ENCODE measurements at places on chromosomes 5 and 9.

- no peak for DNase-seq
Observed at GRCh38 chr5:157473383-157474320, 13.6 kb downstream of the NIPAL4 start.

DNA sequence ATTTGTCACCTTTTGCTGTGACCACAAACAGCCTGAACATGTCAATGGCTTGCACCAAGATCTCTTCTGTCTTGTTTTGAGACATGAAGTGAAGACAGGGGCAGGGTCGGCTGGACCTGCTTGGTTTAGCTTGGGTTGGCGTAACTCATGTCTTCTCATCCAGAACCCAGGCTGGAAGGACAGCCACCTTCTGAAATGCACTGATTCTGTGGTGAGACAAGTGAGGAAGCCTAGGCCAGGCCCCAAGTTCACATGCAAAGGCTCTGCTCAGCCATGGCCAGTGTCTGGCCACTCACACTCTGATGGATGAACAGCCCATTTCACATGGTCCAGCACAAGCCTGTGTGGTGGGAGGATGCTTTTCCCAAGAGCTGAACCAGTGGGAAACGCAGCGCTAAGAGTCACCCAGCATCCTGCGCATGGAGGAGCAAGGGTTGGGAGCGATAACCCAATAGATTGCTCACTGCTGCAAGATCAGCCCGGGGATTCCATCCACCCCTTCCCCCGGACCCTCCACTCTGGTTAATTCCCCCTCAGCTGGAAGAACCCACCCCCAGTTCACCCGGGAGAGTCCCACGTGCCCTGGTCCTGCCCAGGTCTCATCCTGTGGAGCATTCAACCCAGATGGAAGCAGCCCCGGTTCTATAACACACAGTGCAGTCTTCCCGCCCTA lies 16.2 kb upstream of the MED10 start:
- DNase-seq = no peak

- DNase-seq = no peak
Observed at GRCh38 chr9:94668418-94668927, 29.2 kb upstream of the FBP1 start.

DNA sequence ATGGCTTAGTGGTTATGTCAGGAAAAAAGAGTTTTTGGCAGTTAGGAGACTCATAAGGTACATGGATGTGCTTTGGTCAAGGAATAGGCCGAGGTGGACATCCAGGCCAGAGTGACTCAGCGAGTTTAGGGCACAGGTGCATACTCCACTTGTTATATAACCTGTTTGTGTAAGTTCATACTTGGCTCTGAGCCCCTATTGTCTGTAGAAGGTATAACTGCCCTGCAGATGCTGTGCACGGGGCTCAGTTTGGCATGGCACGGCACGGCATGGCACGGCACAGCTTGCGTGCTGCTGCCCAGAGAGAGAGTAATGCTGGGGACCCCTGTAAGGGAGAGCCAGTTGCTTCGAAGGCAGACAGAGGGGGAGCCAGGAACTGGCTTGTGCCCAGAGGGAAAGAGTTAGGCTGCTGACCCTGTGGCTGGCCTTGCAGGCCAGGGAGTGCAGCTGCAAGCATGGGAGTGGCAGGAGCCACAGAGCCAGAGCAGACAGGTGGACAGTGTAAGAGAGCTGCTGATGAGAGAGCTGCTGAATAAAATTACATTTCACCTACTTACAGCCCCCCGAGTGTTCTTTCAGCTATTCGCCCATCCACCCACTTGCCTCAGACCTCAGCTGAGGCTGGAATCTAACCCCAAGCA lies 32.2 kb downstream of the GCNT4 start:
- no peak for DNase-seq

DNA sequence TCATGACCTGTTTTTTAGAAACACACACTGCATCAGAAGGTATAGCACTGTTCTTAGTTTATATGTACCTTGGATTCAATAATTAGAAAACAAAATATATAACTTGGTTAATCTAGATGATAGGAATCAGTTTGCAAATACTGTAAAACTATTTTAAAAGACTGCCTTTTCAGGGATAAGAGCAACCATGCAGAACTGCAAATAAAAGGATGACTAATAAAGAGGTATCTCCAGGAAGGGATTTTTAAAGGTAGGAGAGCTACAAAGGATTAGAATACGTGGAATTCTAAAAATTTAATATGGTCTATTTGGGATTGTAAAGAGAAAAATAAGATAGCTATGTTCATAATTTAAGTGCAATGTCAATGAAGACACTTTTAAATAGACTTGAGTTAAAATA lies 9.4 kb downstream of the GABRA1 start:
- no peak for DNase-seq

DNA sequence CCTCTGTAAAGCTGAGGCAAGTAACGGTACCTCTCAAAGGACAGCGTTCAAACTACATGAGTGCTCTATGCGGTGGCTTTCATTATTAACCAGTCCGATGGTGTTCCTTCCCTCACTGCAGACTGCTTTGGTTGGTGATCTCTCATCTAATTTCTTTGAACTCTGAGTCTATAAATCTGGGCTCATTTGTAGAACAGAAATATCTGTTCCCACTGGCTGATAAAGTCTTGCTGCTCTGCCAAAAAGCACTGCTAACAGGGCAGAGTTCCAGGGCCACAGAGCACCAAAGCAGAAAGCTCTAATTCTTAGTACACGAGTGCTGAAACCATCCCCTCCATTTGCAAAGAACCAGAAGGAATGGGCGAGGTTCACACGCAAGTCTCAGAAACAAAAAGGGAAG lies 81.9 kb downstream of the MED27 start:
- DNase-seq = no peak

DNA sequence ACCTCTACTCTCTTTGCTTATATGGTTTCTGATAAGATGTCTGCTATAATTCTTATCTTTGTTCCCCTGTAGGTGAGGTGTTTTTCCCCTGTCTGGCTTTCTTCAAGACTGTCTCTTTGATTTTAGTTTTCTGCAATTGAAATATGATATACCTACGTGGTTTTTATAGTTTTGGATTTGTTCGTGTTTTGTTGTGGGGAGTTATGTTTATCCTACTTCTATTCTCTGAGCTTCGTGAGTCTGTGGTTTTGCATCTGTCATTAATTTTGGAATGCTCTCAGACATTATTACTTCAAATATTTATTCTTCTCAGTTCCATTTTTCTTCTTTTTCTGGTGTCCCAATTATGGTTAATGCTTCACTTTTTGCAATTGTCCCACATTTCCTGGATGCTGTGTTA lies 521.3 kb downstream of the KCTD16 start:
- DNase-seq = no peak

DNA sequence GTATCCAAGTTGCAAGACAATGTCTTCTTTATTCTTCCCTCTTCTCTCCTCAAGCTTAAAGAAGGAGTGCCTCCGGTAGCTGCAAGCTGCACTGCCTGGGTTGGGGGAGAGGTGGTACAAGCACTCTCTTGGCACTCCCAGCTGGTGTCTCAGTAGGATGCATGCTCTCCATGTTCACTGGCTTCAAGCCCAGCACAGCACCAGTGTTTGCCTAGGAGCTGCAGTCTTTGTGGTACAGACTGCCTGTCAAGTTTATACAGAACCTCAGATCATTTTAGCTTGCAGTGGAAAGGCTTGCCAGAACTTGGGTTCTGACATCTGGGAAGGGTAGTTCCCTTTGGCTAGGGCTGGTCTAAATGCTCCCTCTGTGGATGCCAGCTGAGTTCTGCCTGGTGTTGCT lies 505.6 kb downstream of the MAN2A1 start:
- no peak for DNase-seq

DNA sequence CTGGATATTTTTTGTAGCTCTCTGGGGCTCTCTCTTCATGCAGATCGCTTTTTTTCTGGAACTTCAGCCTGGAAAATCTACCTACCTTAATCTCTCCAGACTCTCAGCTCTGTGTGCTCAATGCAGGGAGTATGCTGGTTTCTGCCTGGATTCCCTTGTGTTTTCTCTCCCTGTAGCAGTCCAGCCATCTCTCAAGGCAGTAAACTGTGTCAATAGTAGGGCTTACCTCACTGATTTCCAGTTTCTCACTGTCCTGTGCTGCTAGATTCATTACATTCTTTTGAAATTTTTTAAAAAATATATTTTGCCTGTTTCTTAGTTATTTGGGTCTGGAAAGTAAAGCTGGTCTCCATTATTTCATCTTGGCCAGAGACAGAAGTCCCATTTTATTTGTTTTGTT lies 951.4 kb downstream of the NR2F1-AS1 start:
- DNase-seq = no peak

DNA sequence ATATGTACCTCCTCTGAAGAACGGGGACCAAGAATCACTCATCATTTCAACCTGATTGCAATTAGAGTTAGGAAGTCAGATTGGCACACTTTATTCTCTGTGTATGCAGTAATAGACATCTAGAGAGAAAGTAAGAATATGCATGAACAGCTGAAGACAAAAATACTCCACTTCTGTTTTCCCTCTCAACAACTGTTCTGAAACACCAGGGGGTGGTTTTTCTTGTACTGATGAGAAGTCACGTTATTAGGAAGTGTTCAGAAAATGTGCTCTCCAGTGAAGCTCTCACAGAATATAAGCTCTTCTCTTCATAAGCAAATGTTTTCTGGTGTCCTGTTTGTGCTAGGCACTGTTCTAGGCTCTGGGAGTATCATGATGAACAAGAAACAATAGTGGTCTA lies 531.7 kb upstream of the C9orf72 start:
- DNase-seq = no peak

- no peak for DNase-seq
Observed at GRCh38 chr5:1794901-1795290, 4.7 kb downstream of the MRPL36 start.

DNA sequence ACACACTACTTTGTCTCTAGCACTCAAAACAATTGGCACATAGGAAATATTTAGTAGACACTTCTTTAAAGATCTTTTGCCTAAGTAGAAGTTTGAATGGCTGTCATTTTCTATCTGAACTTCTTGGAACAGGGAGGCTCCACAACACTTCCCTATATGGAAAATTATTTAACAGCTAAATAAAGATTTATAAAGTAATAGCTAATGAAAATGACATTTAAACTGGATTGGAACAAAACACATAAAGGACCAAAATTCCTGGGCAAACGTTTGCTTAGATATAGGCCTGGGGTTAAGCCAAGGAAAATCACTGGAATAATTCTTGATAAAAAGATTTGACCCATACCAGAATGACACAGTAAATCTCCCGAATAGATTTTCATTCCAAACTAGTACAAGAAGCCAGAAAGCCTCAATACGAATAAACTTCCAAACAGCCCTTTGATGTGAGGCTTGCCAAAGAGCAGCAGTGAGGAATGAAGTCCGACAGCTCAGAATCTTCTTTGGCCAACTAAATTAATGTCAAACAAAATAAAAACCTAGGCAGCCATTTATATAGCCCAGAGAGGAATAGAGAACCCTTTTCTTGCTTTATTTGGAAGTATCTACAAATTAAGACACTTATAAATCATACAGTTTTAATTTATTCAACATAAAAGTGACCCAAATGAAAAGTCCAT lies 20.3 kb upstream of the RNF180 start:
- DNase-seq = no peak

- DNase-seq = no peak
Observed at GRCh38 chr5:75886706-75887105, 169.5 kb upstream of the POC5 start.

GRCh38 chr9:99172124-99173091 lies 49.3 kb downstream of the ALG2 start:
- no peak for DNase-seq

DNA sequence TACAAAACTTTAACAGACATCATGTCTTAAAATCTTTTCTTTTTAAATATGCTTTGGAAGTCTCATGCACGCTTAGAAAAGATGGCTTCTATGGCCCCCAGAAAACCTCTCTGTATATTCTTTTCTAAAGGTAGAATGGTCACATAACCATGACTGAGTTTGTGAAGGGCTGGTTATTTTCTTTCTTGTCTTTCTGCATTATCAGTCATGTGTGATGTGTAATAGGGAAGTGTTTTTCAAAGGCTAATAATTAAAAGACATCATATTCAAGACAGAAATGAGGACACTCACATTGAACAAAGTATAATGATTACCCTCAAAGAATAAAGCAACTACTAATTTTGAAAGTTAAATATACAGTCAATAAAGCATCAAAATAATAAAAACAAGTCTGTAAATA lies 253.4 kb downstream of the TRPM3 start:
- DNase-seq = no peak

- peak; percentile 51 for DNase-seq
Observed at GRCh38 chr5:40834391-40834848, 602 bp downstream of the RPL37 start.

DNA sequence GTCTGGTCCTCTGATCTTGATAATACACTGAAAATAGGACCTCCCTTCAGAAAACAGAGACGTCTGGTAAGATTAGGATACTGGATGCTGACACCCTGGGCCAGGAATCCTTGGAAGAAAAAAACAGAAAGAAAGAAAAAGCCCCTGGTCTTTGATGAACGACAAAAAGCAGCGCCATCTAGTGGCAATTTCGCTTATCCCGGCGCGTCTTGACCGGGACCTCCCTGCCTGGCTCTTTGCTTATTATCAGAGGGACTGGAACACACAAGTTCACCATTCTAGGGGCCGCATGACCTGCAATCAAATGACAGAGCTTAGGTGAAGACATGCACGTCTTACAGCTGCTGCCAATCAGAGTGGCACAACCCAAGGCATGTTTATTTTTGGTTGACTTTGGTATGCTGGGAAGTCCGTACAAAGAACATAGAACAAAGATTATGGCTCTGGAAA lies 114.9 kb upstream of the NFIB start:
- DNase-seq = peak; percentile 18

DNA sequence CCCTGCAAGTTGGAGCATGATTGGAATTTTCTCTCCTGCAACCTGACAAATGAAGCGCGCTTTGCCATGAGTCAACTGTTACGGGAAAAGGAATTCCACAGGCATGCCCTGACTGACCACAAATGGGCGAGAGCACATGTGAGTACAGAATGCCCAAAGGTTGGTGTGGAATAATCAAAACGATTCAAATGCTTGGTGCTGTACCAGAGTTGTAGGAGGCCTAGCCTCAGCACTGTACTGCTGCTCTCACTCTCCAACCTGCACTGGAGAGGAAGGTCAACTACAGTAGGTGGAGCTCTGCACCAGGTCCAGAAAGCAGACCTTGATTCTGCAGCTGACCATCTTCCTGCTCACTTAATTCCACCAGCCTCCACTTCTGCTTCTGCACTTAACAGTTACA lies 406.9 kb upstream of the ACTBL2 start:
- no peak for DNase-seq

DNA sequence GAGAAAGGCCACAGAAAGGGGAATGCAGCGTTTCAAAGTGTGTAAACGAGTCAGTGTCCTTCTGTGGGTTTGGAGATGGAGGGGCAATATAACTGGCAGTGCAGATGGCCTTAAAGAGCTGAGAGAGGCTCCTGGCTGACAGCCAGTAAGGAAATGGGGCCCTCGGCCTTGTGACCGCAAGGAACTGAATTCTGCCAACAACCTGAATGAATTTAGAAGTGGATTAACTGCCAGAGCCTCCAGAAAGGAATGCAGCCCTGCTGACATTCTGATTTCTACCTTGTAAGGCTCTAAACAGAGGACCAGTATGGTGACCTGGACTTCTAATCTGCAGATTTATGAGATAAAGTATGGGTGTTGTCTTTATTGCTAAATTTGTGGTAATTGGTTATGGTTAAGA lies 17.5 kb upstream of the NREP start:
- DNase-seq = no peak

- DNase-seq = no peak
Observed at GRCh38 chr9:109745335-109746283, 34.4 kb upstream of the PALM2AKAP2 start.
